SHP77 (cell line): ENCODE measurements at places on chromosomes 1 and 21.

GRCh38 chr1:114334297-114334696 is 176.7 kb downstream of the TRIM33 start:
- no peak for DNase-seq

- DNase-seq = no peak
Observed at GRCh38 chr1:74199504-74199903, 1.5 kb downstream of the FPGT start.

GRCh38 chr1:197485790-197486189 is 217.7 kb downstream of the CRB1 start:
- DNase-seq = no peak

DNA sequence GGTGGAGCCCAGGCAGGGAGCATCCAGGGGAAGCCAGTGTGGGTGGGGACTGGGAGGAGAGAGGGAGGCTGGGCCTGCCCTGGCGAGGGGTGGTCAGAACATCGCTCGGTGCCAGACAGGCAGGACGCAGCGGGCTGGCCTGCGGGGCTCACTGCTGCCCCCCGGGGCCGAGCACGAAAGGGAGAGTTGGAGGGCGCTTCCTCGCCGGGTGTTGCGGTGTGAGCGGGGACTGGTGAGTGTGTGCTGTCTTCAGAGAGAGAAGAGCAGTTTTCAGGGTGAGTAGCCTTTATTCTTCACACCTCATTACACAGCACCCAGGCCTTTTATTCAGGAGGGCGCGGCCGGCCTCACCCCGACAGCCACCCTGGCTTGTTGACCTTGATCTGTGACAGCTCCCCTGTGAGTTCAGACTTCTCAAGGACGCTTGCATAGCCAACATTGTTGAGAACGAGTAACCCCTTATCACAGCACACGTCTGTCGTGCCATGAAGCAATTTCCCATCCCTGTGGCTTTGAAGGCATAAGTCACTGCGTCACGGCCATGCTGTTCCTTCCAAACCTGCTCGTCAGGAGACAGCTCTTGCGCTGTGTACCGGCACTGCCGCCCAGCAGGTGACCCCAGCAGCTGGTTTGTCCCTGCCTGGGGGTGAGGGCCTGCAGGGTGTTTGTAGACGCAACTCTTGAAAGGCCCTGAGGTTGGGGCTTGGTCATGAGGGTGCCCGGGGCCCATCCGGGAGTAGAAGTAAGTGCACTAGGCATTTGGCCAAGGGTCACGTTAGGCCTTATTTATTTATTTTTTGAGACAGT is 54.6 kb downstream of the PRKCZ start:
- peak; percentile 77 for DNase-seq

- no peak for DNase-seq
Observed at GRCh38 chr1:99749504-99750347, 16.7 kb downstream of the FRRS1 start.

- no peak for DNase-seq
Observed at GRCh38 chr1:62462370-62462769, 25.5 kb downstream of the USP1 start.

DNA sequence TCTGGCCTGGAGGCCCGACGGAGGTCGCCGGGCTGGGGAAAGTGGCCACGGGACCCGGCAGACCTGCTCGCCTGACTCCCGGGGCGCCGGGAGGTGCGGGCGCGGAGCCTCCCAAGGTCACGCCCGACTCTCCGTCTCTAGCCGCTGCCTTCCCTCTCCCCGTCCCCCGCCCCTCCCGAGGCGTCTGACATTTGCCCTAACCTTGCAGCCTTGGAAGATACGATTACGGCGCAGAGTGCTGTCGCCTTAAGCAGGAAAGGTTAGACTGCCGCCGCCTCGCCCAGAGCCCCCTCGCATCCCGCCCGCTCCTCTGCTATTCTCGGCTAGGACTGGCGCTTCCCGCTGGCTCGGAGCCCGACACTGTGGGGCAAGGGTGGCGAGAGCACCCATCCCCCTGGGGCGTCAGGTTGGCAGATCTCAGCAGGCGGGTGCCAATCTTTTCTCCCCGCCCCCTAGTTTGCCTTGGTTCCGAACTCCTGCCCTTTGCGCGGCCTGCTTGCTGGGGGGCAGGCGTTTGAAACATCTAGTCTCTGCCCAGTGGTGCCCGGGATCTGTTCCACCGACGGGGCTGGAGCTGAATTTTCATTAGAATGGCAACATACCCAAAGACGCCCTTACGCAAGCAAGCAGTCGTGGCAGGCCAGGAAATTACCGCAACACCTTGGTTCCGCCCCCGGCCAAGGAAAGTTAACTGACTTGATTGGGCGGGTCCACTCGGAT is 835 bp downstream of the PGM1 start:
- no peak for DNase-seq

DNA sequence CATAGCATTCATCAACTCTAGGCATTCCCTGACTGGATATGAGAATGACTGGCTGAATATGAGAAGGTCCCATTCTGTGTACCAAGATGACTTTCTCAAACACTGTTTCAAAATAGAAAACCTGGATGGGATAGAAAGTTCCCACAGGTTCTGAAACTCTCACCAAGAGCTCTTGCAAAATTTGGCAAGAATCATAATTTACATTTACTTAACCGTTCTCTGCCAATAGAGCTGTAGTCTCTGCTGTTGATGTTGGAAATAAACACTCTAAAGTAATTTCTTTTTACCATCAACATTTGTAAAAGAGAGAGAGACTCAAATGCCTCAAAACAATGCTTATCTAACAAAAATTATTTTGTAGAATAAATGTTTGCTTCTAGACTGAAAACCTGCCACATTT is 221.1 kb downstream of the LMO4 start:
- DNase-seq = no peak

DNA sequence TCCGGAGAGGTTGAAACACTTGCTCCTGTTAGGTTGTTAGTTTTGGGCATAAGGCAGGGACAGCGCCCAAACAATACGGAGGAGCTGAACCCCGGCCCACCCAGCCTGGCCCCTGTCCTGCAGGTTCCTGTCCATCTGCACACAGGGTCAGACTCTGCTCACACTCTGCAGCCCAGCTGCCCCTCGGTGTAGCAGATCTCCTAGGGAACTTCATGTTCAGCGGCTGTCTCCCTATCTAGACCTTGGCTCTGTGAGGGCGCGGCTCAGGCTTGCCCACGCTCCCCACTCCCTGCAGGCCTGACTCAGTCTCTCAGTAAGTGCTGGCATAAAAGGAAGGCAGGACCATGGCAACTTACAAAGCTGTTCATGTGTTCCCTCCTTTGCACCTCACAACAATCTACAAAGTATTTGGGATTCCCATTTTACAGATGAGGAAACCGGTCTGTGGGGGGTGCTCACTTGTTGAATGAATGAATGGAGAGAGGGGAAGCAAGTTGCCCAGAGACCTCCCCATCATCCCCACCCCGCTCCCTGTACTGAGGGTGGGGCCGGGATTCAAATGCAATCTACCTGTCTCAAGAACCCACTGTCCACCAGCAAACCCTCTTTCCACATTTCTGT is 26.2 kb downstream of the ACOT11 start:
- DNase-seq = no peak

DNA sequence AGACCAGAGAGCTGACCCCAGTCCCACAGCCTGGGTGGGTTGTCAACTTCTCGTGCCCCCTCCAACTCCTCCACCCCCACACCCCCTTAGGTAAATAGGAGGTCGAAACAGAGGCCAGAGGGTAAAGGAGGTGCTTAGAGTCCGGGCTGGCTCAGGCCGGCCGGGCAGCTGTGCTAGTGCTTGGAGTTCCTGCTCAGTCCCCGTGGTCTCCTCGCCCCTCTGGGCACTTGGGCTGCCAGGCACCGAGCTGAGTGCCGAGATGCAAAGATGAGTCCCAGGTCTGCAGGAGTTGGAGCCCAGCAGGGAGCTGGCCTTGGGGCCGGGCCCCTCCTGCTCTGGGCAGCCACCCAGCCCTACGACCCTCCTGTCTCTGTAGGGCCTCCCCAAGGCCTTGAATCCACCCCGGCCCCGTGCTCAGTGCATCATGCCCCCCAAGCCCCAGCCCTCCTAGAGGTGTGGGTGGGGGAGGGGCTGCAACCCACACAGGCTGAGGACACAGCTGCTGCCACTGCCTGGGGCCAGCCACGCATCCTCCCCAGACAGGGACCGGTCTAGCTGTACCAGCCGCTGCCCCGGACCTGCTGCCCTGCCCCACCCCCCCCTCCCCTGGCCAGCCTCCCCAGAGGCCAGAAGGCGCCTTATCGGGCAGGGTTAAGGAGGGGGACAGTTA is 1.9 kb downstream of the SMIM1 start:
- no peak for DNase-seq

DNA sequence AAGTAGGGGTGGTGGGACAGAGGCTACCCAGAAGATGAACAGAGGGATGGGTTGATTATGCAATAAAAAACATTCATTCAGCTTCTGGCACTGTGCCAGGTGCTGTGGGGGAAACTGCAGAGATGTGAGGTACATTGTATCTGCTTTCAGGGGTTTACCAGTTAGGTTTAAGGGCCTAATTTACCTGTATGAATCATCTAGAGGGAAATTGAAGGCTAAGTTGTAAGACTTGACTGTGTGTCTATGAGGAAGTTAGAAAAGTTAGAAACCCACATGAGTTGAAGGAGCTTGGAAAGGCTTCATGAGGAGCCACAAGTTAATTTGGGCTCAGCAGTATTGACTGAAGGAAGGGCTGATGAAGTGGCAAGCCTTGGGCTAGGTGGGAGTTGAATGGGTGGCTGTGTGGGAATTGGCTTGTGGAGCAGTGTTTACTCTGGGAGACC is 36.7 kb upstream of the APOBEC4 start:
- no peak for DNase-seq

DNA sequence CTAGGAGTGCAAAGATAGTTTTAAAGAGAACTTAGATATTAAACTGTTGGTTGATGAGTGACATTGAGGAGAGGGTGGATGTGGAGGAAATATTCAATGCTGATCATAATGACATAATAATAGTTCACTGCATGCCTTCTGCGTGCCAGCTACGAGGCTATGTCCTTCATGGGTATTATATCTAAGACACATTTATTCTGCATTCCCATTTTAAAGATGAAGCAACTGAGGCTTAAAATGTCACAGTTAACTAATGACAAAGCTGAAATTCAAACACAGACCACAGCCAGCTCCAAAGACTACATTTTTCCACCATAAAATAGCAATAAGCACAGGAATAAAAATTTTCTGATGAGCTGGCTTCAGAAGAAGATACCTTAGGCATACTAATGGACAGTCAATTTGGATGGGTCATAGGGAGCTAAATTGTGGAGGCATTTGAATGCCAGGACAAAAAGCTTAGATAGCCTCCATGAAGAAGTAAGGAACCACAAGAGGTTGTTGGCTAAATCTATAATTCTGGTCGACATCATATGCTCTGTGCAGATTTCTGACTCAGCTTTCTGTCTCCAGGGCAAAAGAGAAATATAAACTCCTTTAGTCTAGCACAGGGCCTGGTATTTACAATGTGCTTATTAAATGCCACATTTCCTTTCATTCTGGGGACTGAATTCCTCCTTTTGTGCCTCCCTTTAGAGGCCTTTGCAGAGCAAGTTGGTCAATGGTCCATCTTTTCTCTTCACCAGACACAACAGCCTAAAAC is 71.2 kb upstream of the NRIP1 start:
- DNase-seq = no peak

GRCh38 chr1:184438363-184438762 is 51.5 kb downstream of the C1orf21 start:
- no peak for DNase-seq

- DNase-seq = peak; percentile 41
Observed at GRCh38 chr1:204258213-204259115, 44.7 kb upstream of the GOLT1A start.

DNA sequence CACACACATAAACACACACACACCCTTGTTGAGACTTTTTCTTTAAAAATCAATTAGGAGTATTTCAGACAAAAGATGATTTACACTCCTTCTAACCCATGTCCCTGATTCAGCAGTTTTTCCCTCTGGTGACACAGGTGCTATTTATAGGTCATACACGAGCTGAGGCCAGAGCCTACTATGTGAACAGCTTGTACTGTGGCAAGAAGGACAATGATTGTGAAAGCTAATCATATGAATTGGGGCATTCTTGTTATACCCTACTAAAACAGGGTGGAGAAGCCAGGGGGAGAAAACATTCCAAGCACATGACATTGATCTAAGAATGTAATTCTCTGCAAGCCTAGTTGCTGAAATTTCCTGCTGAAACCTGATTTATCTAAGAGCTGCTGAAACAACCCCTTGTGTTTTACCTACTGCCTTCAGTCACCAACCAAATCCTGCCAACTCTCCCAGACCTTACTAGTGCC is 60.3 kb downstream of the XCL1 start:
- no peak for DNase-seq

DNA sequence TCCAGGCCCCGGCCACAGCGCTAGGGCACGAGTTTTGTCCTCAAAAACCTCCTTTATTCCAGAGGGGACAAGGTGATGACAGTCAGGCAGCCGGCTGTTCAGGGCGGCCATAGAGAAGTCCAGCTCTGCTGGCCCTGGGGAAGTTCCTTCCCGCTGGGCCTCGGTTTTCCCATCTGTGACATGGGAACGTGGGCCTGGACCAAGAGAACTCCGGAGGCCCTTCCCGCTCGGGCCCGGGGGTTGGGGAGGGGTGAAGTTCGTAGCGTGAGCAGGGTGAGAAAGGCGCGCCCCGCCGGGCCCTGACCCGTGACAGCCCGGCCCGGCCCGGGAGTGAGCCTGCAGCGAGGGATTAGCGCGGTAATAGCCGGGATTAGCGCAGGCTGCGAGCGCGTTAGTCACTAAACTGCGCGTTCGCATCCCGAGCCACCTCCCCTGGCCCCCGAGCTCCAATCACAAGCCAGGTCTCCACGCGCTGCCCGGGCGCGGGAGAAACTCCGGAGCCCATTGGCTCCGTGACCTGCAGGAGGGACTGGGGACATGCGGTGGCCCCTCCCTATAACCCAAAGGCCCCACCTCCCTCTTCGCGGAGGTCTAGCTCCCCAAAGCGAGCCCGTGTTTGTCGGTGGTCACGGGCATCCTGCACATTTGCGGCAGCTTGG is 29.8 kb upstream of the PADI2 start:
- no peak for DNase-seq

DNA sequence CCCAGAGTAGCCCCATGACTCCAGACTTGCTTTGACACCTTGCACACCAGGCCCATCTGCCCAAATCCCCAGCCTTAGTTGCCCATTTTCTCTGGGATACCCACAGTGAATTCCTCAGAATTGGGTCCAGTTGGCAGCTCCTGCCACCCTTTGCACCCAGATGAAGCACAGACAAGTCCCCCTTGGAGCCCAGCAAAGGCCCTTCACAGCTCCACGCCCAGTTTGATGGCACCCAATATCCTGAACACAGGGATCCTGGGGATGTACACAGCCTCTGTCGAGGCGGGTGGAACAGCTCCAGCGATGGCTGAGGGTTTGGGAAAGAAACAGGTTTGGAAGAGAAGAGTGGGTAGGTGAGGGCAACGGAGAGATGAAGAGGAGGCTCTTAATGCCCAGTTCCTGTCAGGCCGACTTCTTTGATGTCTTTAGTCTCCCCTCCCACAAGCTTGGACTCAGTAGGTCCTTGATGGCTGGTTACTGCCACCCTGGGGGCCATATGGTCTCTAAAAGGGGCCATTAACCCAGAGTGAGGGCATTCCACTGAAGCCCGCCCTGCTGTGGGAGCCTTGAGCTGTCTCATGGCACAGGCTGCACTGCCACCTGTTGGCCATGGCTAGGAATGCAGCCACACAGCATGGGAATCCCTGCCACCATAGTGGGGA is 21.7 kb downstream of the TMEM53 start:
- peak; percentile 55 for DNase-seq

GRCh38 chr1:206797534-206798383 is 25.5 kb upstream of the IL10 start:
- no peak for DNase-seq
